ENCODE measurements at places on chromosomes 7 and 10.

DNA sequence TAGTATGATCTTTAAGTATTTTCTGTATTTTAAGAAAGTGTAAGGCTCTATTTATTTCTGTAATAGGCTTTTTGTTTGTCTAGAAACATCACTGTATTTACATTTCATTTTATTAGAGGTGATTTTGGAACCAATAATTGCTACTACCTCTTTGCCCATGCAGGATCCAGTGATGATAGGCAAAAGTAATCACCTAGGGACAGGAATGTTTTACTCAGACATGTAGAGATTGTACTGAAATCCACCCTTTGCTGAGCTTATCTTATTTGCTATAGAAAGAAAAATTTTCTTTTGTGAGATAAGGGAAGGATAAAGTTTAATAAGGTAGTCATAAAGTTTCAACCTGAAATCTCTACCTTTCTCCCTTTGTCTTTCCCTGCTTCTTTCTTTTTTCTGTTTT lies 73.5 kb downstream of the MKLN1 start:
- DNase-seq: no peak

GRCh38 chr10:63866075-63866746 lies 345.0 kb downstream of the REEP3 start:
- peak; percentile 18 for DNase-seq

- no peak for DNase-seq
Observed at GRCh38 chr10:100883312-100883821, 29.4 kb upstream of the SLF2 start.

- DNase-seq: no peak
Observed at GRCh38 chr7:153017223-153017622, 257.7 kb downstream of the ACTR3B start.

- peak; percentile 95 for DNase-seq
Observed at GRCh38 chr7:94701555-94701973, 45.6 kb upstream of the SGCE start.

DNA sequence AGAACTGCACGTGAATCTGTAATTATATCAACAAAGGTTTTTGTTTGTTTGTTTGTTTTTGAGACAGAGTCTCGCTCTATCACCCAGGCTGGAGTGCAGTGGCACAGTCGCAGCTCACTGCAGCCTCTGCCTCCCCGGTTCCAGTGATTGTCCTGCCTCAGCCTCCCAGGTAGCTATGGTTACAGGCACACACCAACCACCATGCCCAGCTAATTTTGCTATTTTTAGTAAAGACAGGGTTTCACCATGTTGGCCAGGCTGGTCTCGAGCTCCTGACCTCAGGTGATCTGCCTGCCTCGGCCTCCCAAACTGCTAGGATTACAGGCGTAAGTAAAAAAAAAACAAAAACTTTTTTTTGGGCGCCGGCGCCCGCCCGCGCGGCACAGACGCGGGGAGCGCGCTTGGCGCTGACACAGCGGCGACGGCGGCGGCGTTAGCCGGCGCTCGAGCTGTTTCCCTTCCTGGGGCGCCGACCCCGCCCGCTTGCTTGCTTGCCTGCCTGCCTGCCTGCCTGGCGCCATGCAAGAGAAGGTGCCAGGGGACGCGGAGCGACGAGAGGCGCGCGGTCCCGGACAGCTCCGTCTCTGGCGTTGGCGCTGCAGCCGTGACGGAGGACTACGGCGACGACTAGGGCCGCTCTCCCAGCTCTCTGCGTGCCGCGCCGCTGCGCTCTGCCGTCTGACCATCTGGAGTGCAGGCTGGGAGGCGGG lies 171.4 kb upstream of the NUPR2 start:
- DNase-seq: no peak

DNA sequence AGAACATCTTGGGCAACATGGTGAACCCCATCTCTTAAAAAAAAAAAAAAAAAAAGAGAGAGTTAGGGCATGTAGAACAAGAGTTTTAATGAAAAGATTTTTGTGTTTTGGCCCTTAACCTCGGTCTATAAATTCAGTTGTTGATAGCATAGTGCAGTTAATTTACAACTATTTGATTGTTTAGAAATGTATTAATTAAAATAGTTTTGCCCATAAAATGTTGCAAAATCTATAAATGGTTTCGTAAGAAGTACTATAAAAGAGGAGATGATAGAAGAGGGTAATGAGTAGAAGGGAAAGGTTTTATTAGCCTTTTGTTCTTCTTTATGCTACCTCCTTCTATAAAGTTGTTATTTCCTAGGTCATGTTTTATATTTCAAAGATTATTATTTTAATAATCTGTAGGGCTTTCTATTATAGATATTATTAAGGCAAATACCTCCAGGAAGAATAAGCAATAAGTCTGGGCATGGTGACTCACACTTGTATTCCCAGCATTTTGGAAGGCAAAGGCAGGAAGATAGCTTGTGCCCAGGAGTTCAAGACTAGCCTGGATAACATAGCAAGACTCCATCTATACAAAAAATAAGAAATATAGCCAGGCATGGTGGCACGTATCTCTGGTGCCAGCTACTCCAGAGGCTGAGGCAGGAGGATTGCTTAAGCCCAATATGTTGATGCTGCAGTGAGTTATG lies 73.3 kb downstream of the MCU start:
- no peak for DNase-seq

DNA sequence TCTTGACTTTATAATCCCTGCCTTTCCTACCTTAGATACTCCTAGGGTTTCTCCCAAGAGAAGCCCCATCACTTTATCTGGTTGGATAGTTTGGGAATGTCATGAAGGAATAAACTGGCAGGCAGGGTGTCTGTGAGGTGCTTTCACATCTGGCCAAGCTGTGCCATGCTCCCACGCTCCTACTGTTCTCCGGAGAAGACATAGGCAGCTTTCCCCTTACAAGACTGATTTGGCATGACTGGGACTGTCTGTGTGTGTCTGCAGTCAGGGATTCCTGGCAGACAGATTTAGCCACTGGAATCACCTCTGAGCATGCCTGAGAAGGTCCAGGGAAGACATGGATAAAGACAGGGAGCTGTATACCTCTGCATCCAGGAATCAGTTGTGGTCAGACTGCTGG lies 45.3 kb downstream of the HK1 start:
- DNase-seq: no peak

GRCh38 chr10:106740-107139 lies 28.5 kb upstream of the ZMYND11 start:
- DNase-seq: no peak

DNA sequence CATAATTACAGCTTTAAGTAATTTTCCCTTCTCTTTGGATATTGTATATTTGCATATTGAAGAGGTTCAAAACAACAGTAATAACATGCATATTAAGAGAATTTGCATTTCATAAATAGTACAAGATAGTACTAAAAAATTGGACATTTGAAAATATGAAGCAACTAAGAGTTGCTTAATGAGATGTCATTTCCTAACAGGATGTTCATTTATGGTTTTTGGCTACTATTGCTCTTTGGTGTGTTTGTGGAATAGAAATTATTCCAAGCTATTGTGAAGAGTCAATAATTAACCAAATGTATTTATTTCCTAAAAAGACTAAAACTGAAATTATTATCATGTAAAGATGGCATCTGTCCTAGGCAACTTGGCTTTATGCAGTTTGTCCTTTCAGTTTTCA lies 4.1 kb upstream of the SGCE start:
- no peak for DNase-seq

GRCh38 chr10:68423522-68423921 lies 16.4 kb upstream of the RUFY2 start:
- DNase-seq: no peak

DNA sequence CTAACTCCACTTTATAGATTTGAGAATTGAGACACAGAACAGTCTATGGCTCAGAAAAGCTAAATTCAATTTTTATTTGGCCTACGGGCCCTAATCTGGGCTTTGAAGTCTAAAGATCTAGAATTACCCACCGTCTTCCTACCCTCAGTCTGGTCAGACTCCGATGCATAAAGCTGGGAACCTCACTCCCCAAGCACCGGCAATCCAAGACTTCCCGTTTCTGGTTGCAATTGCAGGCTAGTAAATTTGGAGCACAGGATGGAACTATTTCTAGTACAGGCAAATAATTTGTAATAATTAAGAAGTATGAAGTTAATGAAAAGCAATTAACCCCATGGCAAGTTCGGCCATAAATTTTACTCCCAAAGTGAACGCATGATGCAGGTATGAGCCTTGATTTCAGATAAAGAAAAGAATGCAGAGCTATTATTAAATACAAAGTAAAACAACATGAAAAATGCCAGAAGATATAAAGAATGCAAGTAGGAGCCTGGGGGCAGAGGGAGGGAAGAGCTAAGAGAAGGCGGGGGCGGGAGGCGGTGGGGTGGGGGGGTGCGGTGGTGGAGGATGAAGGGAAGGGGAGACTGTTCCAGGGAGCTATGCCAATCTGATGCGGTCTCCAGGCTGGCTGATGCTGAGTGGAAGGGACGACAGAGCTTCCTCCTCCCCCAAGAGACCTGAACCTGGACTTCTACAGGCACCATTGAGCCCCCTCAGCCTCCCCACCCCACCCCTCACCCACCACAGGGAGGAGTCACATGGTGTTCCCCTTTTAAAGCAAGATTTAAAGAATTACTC lies 45.1 kb downstream of the BPGM start:
- DNase-seq: no peak
